Suppressor macrophage treated with lipopolysaccharide for 1 hour (primary cell): ENCODE measurements at places on chromosomes 6 and 20.
A peak's percentile ranks its signal among the peaks of the same experiment; 100 is the strongest.

DNA sequence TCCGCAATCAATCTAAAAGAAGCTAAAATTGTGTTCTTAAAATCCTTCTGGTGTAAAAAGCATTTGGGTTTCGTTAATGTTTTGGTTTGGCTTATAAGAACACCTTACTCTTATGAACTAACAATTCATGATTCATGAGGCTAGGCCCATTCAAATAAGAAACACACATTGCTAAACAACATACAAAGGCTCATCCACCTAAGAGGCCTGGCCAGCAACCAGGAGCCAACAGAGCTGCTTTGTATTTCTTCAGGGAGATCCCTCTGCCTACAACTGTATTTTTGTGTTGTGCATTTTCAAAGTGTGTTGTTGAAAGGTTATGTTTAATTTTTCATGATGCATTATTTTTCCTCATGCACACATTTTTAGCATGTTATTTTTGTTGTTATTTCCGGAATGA lies 98.6 kb downstream of the PTPRK start:
- DNase-seq = no peak

GRCh38 chr6:123439371-123439770 lies 197.4 kb downstream of the TRDN start:
- no peak for DNase-seq

- DNase-seq = no peak
Measured at GRCh38 chr6:150492507-150492906, 107.2 kb upstream of the PLEKHG1 start.

GRCh38 chr20:16701296-16701695 lies 28.5 kb upstream of the SNRPB2 start:
- peak; percentile 22 for DNase-seq

GRCh38 chr6:72382602-72383529 lies 239.0 kb upstream of the KCNQ5 start:
- DNase-seq = no peak

- no peak for DNase-seq
Measured at GRCh38 chr6:36198986-36199385, 2.4 kb downstream of the BRPF3 start.

- DNase-seq = no peak
Measured at GRCh38 chr6:22149501-22150367, 147.1 kb downstream of the PRL start.

DNA sequence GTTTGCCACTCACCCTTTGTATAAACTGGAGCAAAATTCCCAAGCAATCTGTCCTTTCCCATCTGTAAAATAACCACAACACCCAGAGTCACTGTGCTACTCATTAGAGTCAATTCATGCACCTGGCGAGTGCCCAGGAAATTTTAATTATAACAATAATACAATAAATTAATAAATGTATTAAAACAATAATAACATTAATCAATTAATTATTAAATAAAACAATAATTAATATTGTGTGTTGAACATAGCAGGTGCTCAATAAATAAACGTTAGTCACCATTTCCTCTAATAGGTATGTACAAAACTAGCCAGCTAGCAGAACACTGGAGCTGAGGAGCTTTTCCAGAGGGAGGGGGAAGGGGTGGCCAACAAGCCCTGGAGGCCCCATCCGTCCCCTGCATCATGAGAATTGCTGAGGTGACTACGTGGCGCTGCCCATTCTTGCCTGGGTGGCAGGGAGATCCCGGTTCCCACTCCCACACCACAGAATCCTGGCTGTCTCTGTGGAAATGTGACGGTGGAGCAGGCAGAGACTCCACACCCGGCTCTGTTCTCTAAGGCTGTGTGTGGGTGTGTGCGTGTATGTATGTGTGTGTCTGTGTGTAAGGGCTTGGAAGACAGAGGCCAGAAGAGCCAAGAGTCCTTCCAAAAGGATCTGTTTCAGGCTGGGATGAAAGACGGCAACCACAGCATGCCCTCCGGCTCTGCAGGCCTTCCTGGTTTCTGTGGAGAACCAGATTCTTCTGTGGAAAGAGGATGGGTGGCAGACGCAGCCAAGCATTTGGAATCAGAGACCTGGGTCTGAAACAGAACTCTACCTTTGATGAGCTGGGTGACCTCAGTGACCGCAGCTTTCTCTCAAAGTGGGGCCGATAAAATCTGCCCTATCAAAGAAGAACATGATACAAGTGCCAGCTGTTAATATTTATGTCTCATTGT lies 18.8 kb upstream of the EZR start:
- DNase-seq = no peak

- no peak for DNase-seq
Measured at GRCh38 chr6:89910902-89911240, 16.6 kb downstream of the GJA10 start.

GRCh38 chr20:36591854-36592641 lies 13.5 kb upstream of the RAB5IF start:
- peak; percentile 16 for DNase-seq

DNA sequence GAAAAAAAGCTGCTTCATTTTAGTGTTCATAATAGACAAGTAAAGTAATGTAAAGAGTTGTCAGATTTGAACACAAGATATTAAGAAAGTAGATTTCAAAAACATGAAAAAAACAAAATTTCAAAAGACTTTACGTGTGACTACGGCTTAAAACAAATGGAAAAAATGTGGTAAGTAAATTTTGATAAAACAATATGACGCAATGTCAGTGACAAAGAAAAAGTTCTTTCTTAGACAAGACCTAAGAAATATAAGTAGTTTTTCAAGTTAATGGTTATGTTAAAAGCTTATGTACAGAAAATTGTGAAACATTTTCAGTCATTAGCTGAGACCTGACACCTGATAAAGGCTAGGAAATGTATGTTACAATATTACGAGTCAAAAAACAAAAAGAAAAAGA lies 73.7 kb upstream of the EYS start:
- no peak for DNase-seq

- no peak for DNase-seq
Measured at GRCh38 chr6:135743476-135743875, 108.0 kb upstream of the PDE7B start.

GRCh38 chr6:101391772-101392585 lies 1.5 kb upstream of the GRIK2 start:
- no peak for DNase-seq

DNA sequence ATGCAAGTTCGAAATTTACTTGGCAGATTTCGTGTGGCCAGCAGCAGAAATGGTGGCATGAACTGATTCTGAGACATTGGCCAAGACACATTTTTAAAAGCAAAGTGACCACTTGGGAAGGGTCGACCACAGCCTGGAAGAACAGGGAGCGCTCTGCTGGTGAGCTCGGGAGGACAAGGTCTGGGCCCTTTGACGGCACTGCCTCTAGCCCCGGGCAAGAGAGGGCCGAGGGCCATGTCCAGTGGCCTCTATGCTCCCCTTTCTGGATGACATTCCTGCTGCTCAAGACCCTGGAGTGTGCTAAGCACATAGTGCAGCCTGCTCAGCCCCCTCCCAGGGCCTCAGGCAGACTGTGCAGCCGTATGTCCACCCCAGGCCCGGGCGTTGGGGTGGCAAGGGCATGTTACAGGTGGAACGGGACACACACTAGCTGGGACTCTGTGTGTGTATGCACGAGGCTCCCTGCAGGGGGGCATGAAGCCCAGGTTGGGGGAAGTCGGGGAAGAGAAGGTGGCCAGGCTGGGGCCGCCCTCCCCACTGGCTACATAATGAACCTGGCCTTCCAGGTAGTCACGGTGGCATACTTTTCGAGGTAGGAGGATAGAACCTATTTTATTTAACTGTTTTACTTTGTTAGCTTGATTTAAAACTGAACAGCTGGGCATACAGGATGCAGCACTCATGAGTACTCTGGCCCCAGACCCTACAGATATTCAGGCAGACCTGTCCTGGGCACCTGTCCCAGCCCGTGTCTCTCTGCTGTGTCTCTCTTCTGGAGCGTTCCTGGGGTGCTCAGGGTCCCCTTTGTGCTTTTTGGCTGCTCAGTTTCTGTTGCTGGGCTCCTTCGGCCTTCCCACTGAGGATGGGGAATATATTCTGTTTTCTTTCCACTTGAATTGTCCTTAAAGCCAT lies 6.4 kb downstream of the SYNJ2 start:
- DNase-seq = no peak

- peak; percentile 64 for DNase-seq
Measured at GRCh38 chr6:139472351-139473015, 98.0 kb upstream of the CITED2 start.

DNA sequence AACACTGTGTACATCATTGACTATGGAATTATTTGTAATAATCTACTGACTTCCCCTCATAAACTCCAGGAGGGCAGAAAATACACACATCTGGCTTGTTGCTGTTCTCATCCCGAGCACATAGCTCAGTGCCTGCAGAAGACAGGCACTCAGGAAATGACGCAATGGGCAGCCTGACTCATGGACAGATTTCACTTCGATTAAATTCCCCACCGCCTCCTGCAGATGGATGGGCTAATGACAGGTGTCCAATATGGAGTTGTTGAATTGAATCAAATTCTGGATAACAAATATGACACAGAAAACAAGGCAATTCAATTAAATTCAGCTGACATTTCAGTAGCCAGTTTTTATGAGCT lies 9.1 kb downstream of the ANKRD60 start:
- DNase-seq = peak; percentile 57

DNA sequence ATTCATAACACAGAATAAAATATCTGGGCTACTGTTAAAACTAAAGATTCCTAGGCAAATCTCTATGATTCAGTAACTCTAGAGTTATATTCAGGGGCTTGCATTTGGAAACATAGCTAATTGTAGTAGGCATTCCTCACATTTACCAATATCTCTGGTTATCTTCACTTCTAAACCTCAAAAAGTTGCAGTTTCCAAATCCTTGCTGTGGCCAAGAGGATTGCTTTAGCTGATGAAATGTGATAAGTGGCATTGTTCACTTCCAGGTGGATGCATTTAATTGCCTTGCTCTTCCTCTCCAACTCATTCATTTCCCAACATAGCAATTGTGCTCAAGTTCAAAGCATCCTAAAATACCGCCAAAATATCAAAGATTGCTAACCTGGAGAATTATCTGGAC lies 246.6 kb downstream of the GRIK2 start:
- DNase-seq = no peak

DNA sequence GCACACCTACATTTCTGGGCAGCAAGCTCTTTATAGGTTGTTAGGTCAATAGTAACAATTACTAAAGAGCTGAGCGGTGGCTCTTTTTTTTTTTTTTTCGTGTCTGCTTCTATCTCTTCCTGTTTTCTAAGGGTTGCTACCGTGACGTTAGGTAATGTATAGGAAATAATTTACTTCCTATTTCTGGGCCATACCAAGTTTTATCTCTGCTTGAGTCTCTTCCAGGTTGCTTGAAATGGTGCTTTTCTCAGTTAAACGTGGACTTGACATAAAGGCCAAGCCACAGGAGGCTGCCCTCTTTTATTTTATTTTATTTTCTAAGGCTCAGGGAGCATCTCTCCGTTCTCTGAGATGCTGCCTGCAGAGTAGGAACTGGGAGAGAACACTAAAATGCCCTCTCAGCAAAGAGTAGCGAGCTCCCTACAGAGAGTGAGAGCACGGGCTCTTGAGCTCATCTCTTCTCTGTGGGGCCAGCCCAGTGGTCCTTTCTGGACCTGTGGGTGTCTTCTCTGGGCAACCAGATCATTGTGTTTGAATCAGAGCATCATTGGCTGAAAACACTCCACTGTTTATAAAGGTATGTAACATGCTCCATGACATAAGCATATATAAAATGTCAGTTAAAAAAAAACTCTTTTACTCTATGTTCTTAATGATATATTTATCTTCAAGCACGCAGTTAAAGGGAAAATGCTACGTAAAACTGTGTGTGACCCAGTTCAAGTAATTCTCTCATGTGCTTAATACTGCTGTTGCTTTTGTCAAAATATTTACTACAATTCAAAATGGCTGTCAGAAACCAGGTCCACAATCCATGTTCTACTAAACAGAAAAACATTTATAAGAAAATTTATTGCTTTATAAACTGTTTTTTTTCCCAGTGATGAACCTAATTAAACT lies at the start of gene ZNF831:
ZNF831 (plus strand) TSS at position 191 of the 900 bp plus-strand sequence. CDS start 27,199 bp downstream, outside the sequence.
- peak; percentile 43 for DNase-seq

- DNase-seq = no peak
Measured at GRCh38 chr20:38673725-38674091, 50.6 kb upstream of the SLC32A1 start.

DNA sequence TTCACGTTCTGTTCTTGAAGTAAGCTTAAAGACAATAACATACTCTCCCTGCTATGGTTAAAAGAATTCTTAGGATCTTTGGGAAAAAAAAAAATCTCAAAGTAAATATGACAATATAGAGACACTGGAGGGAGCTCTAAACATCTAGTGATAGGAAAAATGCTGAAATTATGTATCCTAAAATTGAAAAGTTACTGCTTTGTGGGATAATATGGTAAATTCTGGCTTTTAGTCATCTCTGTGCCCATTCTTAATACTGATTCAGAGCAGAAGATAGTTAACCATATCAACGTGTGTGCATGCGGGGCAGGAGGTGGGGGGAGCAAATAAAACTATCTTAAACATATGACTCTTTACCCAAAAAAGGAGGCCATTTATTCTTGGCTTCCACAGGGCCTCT lies 165.4 kb downstream of the GMPR start:
- no peak for DNase-seq

GRCh38 chr20:41692479-41693135 lies 74.4 kb upstream of the CHD6 start:
- DNase-seq = peak; percentile 48

DNA sequence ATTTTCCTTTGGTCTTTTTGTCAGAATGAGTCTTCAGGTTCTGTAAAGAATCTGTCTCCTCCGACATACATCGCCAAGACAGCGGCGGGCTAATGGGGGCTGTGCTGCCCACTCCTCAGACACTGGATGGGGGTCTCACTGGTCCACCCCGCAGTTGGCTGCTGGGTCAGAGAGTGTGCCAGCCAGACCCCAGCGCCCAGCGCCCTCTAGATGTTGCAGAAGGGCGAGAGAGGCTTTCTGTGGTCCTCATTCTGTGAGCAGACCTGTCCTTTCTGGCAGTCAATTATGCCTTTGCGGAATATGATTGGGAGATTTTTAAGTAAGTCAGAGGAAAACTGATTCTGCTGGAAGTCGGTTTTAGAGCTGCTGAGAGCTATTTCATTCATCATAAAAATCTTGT lies 7.8 kb upstream of the CCR6 start:
- DNase-seq = no peak

DNA sequence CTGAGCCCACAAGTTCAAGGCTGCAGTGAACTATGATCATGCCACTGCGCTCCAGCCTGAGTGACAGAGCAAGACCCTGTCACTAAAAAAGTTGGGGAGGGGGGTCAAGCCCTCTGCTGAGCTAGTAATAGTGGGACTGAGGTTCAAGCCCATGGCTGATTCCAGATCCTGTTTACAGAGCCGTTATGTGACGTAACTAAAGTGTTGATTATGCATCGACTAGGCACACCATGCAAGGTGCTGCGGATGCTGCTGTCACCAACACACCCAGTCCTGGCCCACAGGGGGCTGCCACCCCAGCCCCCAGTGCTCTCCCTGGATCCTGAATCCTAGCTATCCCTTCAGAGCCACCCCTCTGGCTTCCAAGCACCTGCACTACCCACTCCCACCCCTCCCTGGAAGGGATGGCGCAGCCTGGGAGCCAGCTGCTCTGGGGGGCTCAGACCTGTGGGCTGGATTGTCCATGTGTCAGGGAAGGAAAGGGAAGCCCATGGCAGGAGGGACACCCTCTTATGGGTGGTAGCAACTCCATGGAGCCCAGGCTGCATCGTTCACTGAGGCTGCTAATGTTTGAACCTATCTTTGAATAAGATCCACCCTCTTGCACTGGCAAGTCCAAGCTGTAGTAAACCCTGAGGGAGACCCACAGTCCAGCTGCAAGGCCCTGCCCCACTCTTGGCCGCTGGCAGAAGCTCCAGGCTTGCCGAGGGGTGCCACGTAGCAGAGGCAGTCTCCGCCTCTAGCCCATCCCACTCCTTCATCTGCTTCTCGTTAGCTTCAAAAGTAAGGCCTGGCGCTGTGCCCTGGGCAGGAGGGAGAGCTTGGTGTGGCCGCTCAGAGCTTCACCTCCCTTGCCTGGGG lies 95.0 kb downstream of the SNX5 start:
- DNase-seq = peak; percentile 29
